ENCODE measurements at places on chromosomes 6 and 20.

GRCh38 chr20:63773571-63774241, 34.1 kb downstream of the SLC2A4RG start:
- DNase-seq: no peak

GRCh38 chr6:139430899-139431601, 56.6 kb upstream of the CITED2 start:
- DNase-seq: no peak

DNA sequence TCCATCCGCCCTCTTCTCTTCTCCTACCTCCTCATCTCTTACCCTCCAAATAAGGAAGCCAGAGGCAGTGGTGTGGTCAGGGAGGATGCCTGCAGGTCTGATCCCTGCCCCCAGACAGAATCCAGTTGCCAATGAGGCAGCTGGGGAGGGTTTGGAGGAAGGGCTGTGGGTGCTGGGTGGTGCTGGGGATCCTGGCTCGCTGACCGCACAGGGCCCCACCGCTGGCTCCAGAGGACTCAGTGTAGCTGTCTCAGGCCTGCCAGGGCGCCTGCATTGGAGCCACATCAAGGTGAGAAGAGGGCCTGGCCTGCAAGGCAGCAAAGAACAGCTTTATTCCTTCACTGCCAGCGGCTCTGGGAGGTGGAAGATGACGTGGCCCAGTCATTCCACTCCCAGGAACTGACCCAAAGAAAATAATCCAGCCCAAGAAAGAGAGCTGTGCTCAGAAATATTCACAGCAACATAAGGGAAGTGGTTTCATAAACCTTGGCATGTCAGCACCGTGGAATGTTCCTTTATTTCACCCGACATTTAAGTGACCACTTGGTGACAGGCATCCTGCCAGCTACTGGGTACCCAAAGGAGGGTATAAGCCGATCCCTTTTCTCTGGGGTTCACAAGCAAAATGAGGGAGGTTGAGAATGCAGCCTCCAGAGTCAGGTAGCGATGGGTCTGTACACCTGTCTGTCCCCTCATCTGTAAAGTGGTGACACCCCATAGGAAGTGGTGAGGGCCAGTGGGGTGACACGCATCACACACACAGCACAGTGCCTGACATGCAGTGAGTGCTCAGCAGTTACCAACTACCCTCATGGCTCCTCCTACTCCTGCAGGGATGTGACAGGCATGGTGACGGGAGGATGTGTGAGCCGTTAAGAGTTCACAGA, 125.1 kb downstream of the SNX5 start:
- DNase-seq: no peak

DNA sequence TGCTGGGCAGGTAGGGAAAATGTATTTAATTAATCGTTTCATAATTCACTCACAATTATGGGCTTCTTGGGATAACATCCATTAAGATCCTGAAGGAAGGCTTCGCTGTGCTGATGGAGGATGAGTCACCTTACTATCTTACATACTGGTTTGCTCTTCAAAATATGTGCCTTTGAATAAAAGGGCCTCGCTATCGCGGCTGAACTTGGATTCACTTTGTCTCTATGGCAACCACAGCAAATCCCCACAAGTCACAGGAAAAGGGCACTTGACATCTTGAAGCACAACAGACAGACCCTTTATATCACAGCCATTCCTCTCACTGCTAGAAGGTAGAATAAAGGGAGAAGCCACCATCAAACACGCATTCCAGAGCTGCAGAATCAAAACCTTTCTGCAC, 141.3 kb upstream of the MYLIP start:
- DNase-seq: no peak

GRCh38 chr6:157599191-157599590, 218.2 kb downstream of the ZDHHC14 start:
- DNase-seq: no peak

- DNase-seq: no peak
Observed at GRCh38 chr20:63006540-63007359, at the start of gene BHLHE23. Gene BHLHE23, minus strand, starts transcription at chr20:63006964. Its CDS starts 190 bp downstream, at chr20:63006774.

- DNase-seq: no peak
Observed at GRCh38 chr6:28490205-28490890, 25.2 kb downstream of the GPX6 start.

DNA sequence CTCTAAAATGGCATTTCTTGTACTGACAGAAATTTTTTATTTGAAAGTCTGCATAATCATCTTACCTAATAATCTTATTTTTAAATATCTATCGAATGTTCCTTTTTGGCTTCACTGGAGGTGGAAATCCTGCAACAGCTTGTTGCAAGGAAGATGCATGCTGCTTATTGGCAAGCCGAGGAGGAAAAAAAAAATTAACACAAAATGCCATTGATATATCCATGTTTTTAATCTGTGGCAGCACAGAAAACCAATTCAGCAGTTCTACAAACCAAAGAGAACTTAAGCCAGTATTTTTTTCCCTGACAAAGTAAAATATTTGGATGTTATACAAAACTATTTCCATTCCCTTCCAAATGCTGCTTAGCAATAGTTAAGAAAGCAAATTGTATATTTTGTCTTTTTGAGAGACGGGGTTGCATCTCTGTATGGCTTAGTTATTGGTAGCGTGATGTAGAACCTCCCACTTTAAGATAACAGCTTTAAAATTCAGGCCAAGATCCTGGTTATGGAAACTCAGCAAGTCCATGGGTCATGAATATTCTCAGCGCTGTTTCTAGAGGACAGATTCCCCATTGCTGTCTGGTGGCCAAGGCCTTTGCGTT, 231.4 kb downstream of the TMEM242 start:
- DNase-seq: no peak

- no peak for DNase-seq
Observed at GRCh38 chr20:53891306-53891894, 179.0 kb downstream of the BCAS1 start.

GRCh38 chr6:108438918-108439317, 121.8 kb upstream of the FOXO3 start:
- DNase-seq: no peak

- no peak for DNase-seq
Observed at GRCh38 chr20:32034581-32035425, 17.2 kb upstream of the HCK start.

DNA sequence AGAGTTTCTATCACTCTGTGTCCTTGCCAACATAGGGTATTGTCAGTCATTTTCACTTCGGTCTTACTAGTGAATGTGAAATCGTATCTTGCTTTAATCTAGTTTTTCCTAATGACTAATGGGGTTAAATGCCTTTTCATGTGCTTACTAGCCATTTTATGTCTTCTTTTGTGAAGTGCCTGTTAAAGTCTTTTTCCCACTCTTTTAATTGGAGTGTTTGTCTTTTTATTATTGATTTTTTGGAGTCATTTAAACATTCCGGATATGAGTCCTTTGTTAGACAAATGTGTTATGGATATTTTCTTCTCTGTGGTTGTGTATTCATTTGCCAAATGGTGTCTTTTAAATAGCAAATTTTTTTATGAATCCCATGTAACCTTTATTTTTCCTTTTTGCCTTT, 194.6 kb downstream of the CDH26 start:
- no peak for DNase-seq

DNA sequence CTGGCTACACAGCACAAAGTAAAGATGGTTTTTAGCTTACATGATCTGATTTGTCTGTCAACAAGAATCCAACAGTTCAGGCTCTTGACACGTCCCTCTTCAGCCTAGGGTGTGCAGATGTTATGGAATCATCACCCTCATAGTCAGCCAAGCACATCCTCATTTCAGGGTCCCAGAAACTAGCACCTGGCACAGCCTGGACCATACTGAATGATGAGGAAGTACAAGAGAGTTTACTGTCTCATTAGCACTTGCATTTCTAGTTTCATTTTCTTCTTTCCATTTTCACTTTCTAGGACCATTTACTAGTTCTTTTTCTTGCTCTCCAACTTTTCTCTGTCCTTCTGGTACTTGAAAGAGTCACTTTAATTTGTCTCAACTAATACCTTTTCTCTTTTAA, 6.5 kb downstream of the RIPOR2 start:
- DNase-seq: no peak

- no peak for DNase-seq
Observed at GRCh38 chr6:151806757-151807512, 547 bp upstream of the ESR1 start.

DNA sequence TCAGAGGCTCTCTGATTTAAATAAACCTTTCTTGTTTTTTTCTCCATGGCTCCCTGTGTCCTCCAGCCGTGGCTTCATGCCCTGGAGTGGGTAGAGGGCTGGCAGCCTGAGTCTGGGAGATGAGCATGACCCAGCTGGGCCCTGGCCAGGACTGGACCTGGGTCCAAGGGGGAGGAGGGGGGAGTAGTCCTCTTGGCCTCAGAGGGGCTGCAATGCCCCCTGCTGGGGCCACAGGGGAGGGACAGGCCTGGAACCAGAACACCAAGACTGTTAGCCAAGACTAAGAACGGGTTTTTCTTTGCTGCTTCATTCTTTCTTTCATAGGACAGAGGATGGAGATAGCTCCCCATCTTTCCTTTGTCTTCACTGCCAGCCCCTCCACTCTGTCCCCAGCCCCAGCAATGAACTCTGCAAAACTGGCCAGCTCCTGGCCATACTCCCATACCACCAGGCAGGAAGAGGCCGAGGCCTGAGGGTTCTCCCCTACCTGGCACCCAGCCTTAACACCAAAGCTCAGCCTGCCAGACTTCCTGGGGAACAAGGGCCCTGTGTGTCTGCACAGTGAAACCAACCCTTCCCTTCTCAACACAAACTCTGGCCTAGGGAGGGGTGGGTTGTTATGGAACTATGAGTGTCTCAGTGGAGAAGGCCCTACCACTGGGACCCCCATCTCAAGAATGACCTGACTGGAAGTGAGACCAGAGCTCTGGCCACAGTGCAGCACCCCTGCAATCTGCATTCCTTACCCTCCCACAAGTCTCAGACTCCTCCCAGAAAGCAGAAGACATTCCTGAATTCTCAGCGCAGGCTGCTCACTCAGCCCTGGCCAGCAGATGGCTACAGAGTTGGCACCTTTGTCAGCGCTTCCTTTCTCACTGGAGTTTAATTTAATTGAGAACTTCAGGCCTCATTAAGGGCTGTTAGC, 11.0 kb downstream of the SLC29A1 start:
- no peak for DNase-seq

DNA sequence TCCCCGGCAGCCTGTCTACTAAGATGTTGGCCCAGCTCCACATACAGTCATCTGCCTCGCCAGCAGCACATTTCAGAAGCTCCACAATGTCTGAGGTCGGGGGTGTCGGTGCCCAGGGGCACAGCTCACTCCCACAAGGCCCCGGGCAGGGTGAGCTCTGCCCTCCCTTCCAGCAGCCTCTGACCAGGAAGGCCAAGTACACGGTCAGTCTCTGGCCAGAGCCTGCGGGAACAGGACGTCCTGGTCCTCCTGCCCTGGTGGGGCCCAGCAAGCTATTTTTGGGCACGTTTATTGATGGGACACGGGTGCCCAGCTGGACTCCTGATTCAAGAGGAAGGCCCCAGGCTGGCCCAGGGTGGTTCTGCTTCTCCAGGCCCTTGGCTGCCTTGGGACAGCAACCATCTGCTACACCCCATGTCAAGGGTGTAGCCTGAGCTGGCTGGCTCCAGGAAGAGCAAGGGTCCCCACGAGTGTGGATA, 114.9 kb upstream of the PTPN1 start:
- DNase-seq: no peak

DNA sequence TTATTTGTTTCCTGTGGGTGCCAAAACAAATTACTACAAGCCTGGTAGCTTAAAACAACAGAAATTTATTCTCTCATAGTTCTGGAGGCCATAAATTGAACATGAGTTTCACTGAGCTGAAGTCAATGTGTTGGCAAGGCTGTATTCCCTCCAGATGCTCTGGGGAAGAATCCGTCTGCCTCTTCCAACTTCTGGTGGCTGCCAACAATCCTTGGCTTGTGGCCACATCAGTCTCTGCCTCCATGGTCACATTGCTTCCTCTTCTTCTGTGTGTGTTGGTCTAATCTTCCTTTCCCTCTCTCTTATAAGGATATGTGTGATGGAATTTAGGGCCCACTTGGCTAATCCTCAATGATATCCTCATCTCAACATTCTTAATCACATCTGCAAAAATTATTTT, 92.8 kb upstream of the EPB41L1 start:
- DNase-seq: no peak

GRCh38 chr20:33724439-33725094, 4.5 kb upstream of the PXMP4 start:
- DNase-seq: no peak

- no peak for DNase-seq
Observed at GRCh38 chr6:154993710-154994109, 1.4 kb upstream of the TIAM2 start.

GRCh38 chr6:132804251-132804650, 5.8 kb upstream of the SLC18B1 start:
- no peak for DNase-seq

DNA sequence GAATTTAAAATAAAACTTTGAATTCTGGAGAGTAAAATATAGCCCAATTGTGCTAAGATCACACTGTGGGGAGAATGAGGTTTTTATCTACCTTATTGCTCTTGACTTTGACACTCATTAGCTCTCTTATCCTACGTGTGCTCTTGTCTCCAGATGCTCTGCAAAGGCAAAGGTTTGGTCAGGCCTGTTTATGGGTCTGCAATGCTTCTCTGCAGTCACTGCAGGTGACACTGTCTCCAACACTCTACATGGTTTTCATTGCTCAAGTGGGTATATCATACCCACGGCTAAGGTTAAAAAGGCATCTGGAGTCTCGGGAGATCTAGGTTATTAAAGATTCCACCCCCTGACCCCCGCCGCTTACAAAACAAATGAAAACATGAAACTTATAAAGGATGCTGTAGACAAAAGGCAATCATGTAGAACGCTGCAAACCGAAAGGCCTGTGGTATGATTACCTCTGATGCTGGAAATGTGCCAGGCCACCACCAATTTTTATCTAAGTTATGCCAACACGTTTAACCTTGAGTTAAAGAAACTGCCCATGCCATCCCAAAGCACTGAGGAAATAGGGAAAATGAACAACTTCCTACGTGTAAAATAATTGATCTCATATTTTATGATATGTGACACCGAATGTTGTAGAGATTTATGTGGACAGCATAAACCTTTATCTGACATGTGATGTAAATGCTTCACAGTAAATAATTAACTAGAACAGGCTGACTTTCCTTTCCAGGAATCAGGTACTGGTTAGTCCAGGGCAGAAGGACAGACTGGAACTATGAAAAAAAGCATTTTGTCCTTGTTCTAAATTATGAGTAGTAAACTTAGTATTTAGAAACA, 238.2 kb upstream of the NOX3 start:
- DNase-seq: no peak

DNA sequence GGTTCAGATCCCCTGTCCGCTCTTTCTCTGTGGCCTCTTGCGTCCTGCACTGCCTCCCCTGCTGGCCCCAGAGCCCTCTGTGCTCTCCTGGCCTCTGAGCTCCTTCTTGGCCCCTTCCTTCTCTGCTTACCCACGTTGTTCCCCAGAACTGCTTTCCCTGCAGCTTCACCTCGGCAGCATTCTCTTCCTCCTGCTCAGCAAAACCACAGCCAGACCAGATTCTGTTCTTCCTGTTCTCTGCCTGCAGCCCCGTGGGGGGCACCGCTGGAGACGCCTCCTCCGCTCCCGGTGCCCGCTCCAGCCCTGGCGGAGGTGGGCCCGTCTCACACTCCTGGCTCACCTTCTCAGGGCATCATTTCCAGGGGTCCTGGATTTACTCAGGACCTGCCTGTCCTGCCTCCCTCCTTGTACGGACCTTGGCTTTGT, 59.7 kb downstream of the TCP11 start:
- DNase-seq: no peak
